ENCODE measurements at places on chromosomes 13 and 19. TPM values are rescaled to one million over a fixed set of nuclear protein-coding genes. Genes with fewer than 3 reads are reported as not detected.
A peak's percentile ranks its signal among the peaks of the same experiment; 100 is the strongest.

The CYP2S1 gene
- total RNA-seq, result 272 TPM

The PLVAP gene
- not detected for total RNA-seq

The ZNF865 gene
- 12.1 TPM for total RNA-seq

GRCh38 chr19:14028901-14029300 is 953 bp downstream of the RLN3 start:
- DNase-seq, result no peak
- H3K27me3 ChIP-seq, result peaks cover 10% of the 10 kb centered on the region
- H3K4me1 ChIP-seq, result peaks cover 4% of the 10 kb centered on the region
- no peak overlapping the region for H3K27ac ChIP-seq
- H3K4me3 ChIP-seq, result no peak overlapping the region

- DNase-seq, result peak; percentile 3
- no peaks in the 10 kb centered on the region for H3K27me3 ChIP-seq
- no peaks in the 10 kb centered on the region for H3K4me1 ChIP-seq
- H3K27ac ChIP-seq, result no peak overlapping the region
- H3K36me3 ChIP-seq, result peaks cover 5% of the 10 kb centered on the region
Measured at GRCh38 chr19:55613930-55614710, 8.7 kb downstream of the ZNF865 start.

DNA sequence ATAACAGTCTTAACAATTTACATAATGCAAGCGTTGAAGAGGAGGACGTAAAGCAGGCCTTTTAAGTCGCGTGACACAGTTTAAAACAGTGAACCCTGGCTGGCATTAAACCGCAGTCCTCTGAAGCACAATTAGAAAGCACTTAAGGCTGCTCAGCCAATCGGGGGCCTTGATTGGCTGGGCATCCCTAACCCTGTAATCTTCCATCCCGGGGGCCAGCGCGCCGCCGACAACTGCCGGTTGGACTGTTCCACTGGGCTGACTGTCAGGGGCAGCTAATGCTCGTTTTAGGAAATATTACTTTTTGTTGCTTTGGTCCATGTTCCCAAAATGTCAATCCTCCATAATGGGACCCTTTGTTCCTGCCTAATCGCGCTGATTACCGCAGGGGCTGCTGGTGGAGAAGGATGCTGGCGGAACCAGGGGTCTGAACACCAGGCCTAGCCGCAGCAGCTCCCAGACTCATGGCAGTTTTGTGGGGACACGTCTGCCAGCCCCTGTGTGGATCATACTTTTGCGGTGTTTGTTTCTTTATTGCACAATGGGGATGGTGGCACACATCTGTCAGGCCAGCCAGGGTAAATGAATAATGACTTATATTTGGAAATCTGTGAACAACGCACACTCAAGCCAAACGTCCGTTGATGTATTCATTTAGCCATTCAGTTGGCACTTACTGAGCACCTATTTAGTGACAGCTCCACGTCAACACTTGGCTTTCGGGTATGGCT is 127.1 kb upstream of the SPACA7 start:
- peaks cover 2% of the 10 kb centered on the region for H3K4me1 ChIP-seq
- no peak for DNase-seq
- no peak overlapping the region for H3K27ac ChIP-seq
- no peak overlapping the region for H3K4me3 ChIP-seq
- H3K36me3 ChIP-seq, result no peaks in the 10 kb centered on the region

GRCh38 chr13:48976576-48977285 is 1.0 kb downstream of the FNDC3A start:
- peak; percentile 83 for DNase-seq
- peak overlapping the region; percentile 71 for H3K27ac ChIP-seq
- H3K27me3 ChIP-seq, result no peaks in the 10 kb centered on the region
- peaks cover 10% of the 10 kb centered on the region for H3K36me3 ChIP-seq

- H3K36me3 ChIP-seq, result no peaks in the 10 kb centered on the region
- H3K4me1 ChIP-seq, result no peaks in the 10 kb centered on the region
- H3K27ac ChIP-seq, result no peak overlapping the region
- H3K27me3 ChIP-seq, result no peaks in the 10 kb centered on the region
Measured at GRCh38 chr19:399370-399769, 9.6 kb downstream of the C2CD4C start.

GRCh38 chr13:110161112-110161882 is 145.7 kb downstream of the COL4A1 start:
- peaks cover 28% of the 10 kb centered on the region for H3K36me3 ChIP-seq
- no peak for DNase-seq
- H3K4me3 ChIP-seq, result no peak overlapping the region
- H3K27ac ChIP-seq, result no peak overlapping the region

GRCh38 chr13:100304229-100304628 is 215.3 kb downstream of the PCCA start:
- H3K4me3 ChIP-seq, result no peak overlapping the region
- peaks cover 20% of the 10 kb centered on the region for H3K4me1 ChIP-seq
- no peaks in the 10 kb centered on the region for H3K27me3 ChIP-seq
- H3K27ac ChIP-seq, result no peak overlapping the region
- no peak for DNase-seq

DNA sequence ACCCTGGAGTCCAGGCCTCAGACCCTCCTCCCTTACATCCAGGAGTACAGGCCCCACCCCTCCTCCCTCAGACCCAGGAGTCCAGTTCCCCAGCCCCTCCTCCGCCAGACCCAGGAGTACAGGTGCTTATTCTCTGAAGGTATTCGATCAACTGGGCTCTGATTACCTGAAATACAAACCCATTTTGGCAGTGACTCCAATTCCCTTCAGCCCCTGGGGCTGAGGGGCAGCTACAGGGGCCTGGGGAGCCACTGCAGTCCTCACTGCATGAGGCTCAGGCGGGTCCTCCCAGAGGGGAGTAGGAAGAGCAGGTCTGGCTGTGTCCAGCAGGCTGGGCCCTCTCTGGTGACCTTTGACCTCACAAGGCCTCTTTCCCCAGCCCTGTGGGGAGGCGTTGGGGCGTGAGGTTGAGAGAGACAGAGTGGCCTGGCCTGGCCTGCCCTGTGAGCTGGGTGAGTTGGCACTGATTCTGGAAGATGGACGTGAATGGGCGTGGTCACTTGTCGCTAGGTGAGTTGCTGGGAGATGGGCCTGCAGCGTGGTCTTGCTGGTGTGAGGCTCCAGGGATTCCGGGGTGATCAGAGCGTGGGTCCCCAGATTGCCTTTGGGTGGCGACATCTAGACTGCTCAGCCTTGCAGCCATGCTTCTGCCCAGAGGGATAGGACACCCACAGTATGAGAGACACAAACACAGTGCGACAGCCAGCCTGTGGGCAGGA is 3.1 kb downstream of the BCAT2 start:
- 0 out of 2 replicates have a peak overlapping the region, but pooled peaks have one; percentile 19 for H3K4me3 ChIP-seq
- peak overlapping the region; percentile 51 for H3K27ac ChIP-seq
- DNase-seq, result peak; percentile 75
- peaks cover 19% of the 10 kb centered on the region for H3K4me1 ChIP-seq
- H3K27me3 ChIP-seq, result peaks cover 8% of the 10 kb centered on the region

GRCh38 chr19:1066251-1066747 is 668 bp upstream of the ARHGAP45 start:
- peaks cover 14% of the 10 kb centered on the region for H3K27me3 ChIP-seq
- no peaks in the 10 kb centered on the region for H3K36me3 ChIP-seq
- peaks cover 8% of the 10 kb centered on the region for H3K4me1 ChIP-seq
- H3K4me3 ChIP-seq, result peak overlapping the region; percentile 64

Measured in GM23338 (cell line).